Activated CD4-positive, alpha-beta memory T cell treated with anti-CD3 and anti-CD28 coated beads, Interleukin-2, amount 10 ng/mL, durations not matched to agents 7 days and 5 days (primary cell): ENCODE measurements at places on chromosomes 7 and 10.

DNA sequence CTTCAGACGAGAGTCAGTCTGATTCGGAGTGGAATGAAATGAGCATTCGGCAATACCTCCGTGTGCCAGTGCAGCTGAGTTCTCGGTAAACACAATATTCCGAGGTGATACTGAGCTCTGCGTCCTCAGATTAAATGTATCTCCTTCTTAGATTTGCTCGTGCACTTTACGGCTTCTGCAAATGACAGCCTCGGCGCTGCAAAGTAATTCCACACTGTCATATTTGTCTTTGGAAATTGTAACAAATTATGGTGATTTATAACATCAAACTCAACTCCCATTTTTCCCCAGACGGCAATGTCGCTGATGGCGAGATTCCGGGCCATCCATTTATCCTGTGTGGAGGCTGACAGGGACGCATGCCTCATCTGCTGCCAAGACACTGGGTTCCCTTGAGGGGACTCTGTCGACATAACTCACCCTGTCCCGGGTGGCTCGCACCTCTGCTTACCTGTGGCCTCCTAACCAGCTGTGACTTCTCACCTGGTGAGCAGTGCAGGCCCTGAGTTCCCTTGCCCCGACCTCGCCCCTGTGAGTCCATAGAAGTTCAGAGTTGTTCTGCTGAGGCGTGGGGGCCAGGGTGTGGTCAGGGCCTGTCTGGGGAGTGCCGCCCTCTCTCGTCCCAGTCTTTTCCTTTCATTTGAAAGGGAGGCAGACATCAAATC, 201.9 kb downstream of the ADARB2 start:
- no peak for DNase-seq

- DNase-seq: no peak
Measured at GRCh38 chr7:1535701-1536454, 5.4 kb downstream of the MAFK start.

DNA sequence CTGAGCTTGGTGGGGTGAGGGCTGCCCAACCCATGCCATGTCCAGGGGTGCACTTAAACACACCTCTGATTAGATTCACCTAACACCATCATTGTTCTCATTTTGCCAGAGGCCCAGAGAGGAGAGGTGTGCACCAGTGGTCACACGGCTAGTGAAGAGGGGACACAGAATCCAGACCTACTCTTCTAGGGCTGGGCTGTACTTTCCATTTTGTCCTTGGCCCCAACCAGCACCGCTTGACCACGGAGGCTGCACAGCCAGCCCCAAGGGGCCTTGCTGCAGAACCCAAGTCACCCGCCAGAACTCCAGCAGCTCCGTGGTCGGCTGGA, 246 bp upstream of the WDFY4 start:
- DNase-seq: no peak

DNA sequence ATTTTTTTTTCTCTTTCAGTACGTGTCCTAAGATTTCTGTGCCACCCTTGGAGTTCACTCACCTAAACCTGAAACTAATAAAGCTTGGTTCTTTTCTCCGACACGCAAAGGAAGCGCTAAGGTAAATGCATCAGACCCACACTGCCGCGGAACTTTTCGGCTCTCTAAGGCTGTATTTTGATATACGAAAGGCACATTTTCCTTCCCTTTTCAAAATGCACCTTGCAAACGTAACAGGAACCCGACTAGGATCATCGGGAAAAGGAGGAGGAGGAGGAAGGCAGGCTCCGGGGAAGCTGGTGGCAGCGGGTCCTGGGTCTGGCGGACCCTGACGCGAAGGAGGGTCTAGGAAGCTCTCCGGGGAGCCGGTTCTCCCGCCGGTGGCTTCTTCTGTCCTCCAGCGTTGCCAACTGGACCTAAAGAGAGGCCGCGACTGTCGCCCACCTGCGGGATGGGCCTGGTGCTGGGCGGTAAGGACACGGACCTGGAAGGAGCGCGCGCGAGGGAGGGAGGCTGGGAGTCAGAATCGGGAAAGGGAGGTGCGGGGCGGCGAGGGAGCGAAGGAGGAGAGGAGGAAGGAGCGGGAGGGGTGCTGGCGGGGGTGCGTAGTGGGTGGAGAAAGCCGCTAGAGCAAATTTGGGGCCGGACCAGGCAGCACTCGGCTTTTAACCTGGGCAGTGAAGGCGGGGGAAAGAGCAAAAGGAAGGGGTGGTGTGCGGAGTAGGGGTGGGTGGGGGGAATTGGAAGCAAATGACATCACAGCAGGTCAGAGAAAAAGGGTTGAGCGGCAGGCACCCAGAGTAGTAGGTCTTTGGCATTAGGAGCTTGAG, at the start of gene CFTR:
CFTR (plus strand) TSS at position 801 of the 830 bp plus-strand sequence. CDS start 70 bp downstream, outside the sequence.
- DNase-seq: no peak

GRCh38 chr7:109354000-109354399, 784.3 kb downstream of the DNAJB9 start:
- DNase-seq: no peak

- DNase-seq: no peak
Measured at GRCh38 chr7:100603726-100604027, 1.5 kb downstream of the PCOLCE start.

DNA sequence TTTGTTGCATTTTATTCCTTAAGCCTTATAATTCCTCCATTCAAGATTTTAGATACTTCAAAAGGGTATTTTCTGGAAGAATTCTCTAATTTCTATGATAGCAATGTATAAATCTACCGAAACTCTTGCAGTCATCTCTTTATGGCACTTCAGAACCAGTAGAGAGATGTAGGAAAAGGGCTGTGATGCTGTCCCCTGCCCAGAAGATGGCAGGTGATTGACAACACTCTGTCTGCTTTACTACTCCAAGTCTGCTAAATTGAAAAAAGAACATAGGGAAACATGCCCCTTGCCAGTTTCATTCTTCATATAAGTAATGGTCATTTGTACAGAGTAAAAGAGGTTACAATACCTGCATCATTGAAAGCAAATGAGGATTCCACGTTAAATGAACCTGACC, 5.1 kb downstream of the TCTN3 start:
- no peak for DNase-seq
